ENCODE measurements at places on chromosomes 11 and 22.
A peak's percentile ranks its signal among the peaks of the same experiment; 100 is the strongest.

- peaks cover 1% of the 10 kb centered on the region for H3K36me3 ChIP-seq
- peak; percentile 85 for DNase-seq
- H3K27me3 ChIP-seq: no peaks in the 10 kb centered on the region
- H3K4me3 ChIP-seq: peak overlapping the region; percentile 80
- H3K4me1 ChIP-seq: peaks cover 17% of the 10 kb centered on the region
- H3K27ac ChIP-seq: peak overlapping the region; percentile 60
Measured at GRCh38 chr11:68002938-68003845, 705 bp downstream of the UNC93B1 start.

- peak overlapping the region; percentile 47 for H3K4me3 ChIP-seq
- DNase-seq: no peak
- peaks cover 30% of the 10 kb centered on the region for H3K27me3 ChIP-seq
- no peak overlapping the region for H3K27ac ChIP-seq
- peaks cover 14% of the 10 kb centered on the region for H3K4me1 ChIP-seq
- H3K36me3 ChIP-seq: no peaks in the 10 kb centered on the region
Measured at GRCh38 chr11:22666688-22667439, 453 bp downstream of the GAS2 start.

DNA sequence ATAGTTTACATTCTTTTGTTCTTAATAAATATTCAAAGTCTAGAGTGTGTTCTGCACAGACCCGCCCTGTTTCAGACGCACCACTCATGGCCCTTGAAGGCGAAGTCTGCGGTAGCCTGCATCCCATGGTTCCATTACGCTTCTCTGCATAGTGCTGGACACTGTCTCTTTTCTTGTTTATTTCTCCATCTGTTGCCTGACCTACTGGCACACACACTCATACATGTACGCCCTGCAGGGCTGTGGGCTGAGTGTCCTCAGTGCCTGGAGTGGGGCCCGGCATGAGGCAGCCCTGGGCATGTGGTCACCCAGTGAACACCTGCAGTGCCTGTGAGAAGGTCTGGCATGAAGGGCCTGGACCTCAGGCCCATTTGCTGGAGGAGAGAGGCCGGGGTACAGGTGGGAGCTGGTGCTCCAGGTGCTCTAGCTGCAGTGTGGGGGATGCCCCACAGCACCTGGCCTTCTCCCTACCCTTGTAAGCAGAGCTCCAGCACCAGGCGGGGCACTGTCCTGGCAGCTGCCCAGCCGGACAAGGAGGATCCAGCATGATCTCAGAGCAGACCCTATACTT, 404.1 kb downstream of the TBC1D22A start:
- H3K4me3 ChIP-seq: no peak overlapping the region
- H3K36me3 ChIP-seq: peaks cover 26% of the 10 kb centered on the region
- peak; percentile 39 for DNase-seq
- H3K4me1 ChIP-seq: no peaks in the 10 kb centered on the region

GRCh38 chr22:48239461-48240147, 1477.2 kb downstream of the TBC1D22A start:
- H3K4me3 ChIP-seq: no peak overlapping the region
- no peak overlapping the region for H3K27ac ChIP-seq
- no peaks in the 10 kb centered on the region for H3K4me1 ChIP-seq

DNA sequence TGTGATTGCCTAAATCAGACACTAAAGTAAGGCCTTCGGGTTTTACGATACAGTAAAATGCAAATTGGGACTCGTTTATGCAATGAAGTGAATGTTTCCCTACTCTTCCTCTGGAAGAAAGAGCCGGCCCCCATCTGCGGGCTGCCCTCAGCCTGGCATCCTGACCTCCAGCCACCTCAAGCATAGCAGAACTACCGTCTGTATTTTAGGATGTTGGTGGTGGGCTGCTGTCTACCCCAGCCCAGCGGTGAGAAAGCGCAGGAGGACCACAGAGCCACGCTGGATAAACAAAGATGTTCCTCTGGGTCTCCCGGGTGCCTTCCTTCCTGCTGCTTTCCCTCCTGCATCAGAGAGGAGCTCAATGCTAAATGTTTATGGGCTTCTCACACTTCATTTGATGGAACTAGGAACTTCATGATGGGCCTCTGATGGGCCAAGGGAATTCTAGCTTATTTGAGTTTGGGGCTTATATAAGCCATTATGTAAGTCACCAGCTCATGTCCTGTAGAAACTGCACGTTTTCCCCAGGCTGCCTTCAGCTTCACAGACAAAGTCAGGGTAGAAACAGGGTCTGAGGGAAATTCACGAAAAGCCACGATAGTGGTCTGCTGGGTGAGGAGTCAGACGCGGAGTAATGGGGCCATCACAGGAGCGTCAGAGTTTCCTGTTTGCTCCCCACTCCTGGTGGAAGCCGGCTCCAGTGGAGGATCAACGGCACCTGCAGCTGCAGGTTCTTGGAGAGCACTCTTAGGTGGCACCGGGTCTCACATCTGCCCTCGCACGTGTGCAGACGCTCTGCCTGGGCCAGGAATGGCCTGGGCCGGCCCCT, 287.4 kb downstream of the BRD1 start:
- H3K27ac ChIP-seq: no peak overlapping the region
- no peaks in the 10 kb centered on the region for H3K4me1 ChIP-seq
- H3K27me3 ChIP-seq: peaks cover 27% of the 10 kb centered on the region
- no peak overlapping the region for H3K4me3 ChIP-seq
- peak; percentile 56 for DNase-seq

GRCh38 chr22:42388130-42388797, 43.9 kb downstream of the NFAM1 start:
- no peaks in the 10 kb centered on the region for H3K27me3 ChIP-seq
- H3K36me3 ChIP-seq: no peaks in the 10 kb centered on the region
- no peak overlapping the region for H3K4me3 ChIP-seq

GRCh38 chr11:44305470-44306051, 4.4 kb downstream of the ALX4 start:
- peaks cover 46% of the 10 kb centered on the region for H3K4me1 ChIP-seq
- H3K27ac ChIP-seq: no peak overlapping the region
- no peaks in the 10 kb centered on the region for H3K36me3 ChIP-seq
- H3K27me3 ChIP-seq: peaks cover 96% of the 10 kb centered on the region
- peak; percentile 55 for DNase-seq

GRCh38 chr11:119566319-119566718, 143.3 kb upstream of the THY1 start:
- H3K36me3 ChIP-seq: no peaks in the 10 kb centered on the region
- no peaks in the 10 kb centered on the region for H3K27me3 ChIP-seq
- DNase-seq: no peak
- H3K4me3 ChIP-seq: no peak overlapping the region

DNA sequence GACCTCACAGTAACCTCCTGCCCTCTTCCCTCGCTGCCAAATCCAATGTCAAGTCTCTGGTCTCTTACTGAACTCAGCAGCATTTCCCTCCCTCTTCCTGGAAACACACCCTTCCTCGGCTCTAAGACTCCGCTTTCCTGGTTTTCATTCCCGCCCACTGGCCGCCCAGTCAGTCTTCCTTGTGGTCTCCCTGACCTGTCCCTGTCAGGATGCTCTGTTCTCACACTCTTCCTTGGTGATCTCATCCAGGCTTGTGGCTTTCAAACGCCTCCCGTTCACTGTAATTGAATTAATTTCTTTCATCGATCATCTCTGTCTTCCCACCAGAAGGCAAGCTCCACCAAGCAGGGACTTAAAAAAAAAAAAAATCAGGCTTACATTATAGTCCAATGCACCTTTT, 33.5 kb downstream of the MYO18B start:
- no peaks in the 10 kb centered on the region for H3K4me1 ChIP-seq
- H3K27me3 ChIP-seq: peaks cover 6% of the 10 kb centered on the region
- H3K4me3 ChIP-seq: no peak overlapping the region
- H3K36me3 ChIP-seq: no peaks in the 10 kb centered on the region
